ENCODE measurements at places on chromosomes 3 and 15. TPM values are rescaled to one million over a fixed set of nuclear protein-coding genes. Genes with fewer than 3 reads are reported as not detected.
A peak's percentile ranks its signal among the peaks of the same experiment; 100 is the strongest.

DNA sequence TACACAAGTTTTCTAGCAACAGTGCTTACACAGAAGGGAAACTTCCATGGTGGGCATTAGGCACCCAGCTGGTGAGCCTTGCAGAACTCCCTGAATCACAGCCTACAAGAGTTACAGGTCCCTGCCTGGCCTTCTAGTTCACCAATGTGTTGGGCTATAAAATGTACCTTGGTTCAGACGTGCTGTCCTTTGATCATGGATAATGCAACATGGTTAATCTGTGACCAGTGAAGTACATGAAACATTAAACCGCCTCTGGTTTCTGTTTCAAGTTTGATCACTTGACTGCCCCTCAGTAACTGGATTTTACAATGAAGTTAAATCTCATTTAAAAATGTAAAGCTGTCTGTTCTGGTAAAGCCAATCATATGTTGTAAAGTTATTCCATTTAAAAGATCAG, 51.8 kb downstream of the FMN1 start:
- no peak for DNase-seq
- no peak overlapping the region for H3K4me3 ChIP-seq
- no peaks in the 10 kb centered on the region for H3K4me1 ChIP-seq
- no peak overlapping the region for H3K27ac ChIP-seq

DNA sequence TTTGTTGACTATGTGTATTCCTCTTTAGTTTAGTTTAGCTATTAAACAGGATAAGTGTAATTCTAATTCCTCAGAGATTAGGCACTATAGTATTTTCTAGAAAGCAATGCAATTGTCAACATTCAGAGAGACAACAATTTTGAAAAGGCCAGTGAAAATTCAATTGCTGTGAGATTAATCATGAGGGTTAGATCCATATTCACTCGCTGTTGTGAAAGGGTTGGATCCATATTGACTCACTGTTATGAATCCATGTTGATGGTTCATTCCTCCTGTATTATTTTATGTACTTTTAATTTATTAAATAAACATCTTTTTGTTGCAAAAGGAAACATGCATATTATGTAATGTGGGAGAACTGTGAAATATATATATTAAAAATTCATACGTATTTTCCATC, 641 bp downstream of the TRAT1 start:
- H3K27me3 ChIP-seq = no peaks in the 10 kb centered on the region
- no peak for DNase-seq
- H3K4me1 ChIP-seq = no peaks in the 10 kb centered on the region
- no peak overlapping the region for H3K4me3 ChIP-seq
- H3K27ac ChIP-seq = no peak overlapping the region

DZIP1L gene
- total RNA-seq = 48.3 TPM

DNA sequence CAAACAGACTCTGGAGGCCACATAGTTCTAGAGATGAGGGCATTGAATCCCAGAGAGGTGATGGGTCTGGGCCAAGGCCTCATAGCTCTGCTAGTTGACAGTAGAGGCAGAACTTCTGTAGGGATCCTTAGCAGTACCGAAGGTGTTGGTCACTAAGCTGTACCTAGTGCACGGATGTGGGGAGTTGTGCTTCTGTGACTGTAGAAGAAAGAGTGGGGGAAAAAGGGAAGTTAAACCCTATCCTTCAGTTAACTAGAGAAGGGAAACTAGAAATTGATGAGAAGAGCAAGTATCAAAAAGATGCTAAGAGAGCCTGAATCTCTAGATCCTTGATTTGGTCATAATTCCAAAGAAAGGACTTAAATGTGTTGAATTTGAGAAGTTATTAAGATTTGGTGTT, 186.7 kb downstream of the NFKBIZ start:
- H3K4me3 ChIP-seq = no peak overlapping the region
- H3K36me3 ChIP-seq = no peaks in the 10 kb centered on the region
- DNase-seq = no peak

GRCh38 chr3:171614318-171614921, 154.2 kb upstream of the TNIK start:
- H3K4me3 ChIP-seq = no peak overlapping the region
- DNase-seq = no peak
- no peak overlapping the region for H3K27ac ChIP-seq
- H3K36me3 ChIP-seq = peaks cover 8% of the 10 kb centered on the region
- H3K27me3 ChIP-seq = no peaks in the 10 kb centered on the region

DNA sequence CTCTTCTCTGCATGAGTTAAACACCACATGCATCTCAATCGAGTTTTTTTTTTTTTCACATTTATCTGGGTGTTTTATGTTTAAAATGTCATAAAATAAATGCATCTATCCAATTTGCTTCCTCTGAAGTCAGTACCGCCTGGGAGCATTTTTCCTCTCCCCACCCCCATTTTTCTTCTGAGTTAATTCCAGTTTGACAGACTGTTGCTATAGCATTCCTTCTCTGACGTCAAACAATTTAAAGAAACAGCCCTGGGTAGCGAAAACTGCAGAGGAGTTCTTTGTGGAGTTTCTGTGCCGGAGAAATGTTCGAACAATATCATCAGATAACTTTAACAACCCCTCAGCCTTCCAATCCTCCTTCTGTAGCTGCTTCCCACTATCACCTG, 900 bp upstream of the GNB4 start:
- no peaks in the 10 kb centered on the region for H3K27me3 ChIP-seq
- peak overlapping the region; percentile 25 for H3K27ac ChIP-seq
- DNase-seq = no peak
- peaks cover 4% of the 10 kb centered on the region for H3K4me1 ChIP-seq

IL20RB gene
- total RNA-seq = 3.6 TPM

SLC4A7 gene
- total RNA-seq = 62.8 TPM

DNA sequence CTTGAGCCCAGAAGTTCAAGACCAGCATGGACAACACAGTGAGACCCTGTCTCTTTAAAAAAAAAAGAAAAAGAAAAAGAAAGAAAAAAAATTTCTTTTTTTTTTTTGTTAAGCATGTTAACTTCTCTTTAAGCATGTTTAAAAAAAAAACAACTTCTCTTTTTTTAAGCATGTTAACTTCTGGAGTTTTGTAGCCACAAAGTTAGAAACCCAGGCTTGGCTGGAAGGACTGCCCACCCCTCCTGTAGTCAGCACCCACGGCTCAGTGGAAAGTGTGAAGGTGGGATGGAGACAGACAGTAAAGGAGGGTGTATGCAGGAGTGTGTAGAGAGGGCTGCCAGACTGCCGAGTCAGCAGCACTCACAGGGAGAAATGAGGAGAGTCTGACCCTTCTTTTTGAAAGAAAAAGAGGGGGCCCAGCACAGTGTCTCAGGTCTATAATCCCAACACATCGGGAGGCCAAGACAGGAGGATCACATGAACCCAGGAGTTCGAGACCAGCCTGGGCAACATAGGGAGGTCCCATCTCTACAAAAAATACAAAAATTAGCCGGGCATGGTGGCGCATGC, 33.2 kb downstream of the GOLGA8S start:
- H3K4me1 ChIP-seq = no peaks in the 10 kb centered on the region
- no peaks in the 10 kb centered on the region for H3K27me3 ChIP-seq
- no peak overlapping the region for H3K4me3 ChIP-seq
- DNase-seq = no peak
- H3K36me3 ChIP-seq = no peaks in the 10 kb centered on the region
- H3K27ac ChIP-seq = no peak overlapping the region

GRCh38 chr3:58000306-58001085, 7.7 kb upstream of the FLNB start:
- no peak for DNase-seq
- no peak overlapping the region for H3K27ac ChIP-seq
- H3K4me3 ChIP-seq = no peak overlapping the region
- H3K36me3 ChIP-seq = no peaks in the 10 kb centered on the region
- H3K4me1 ChIP-seq = no peaks in the 10 kb centered on the region

KCNMB3 gene
- total RNA-seq = 3.6 TPM

LSAMP gene
- 0.88 TPM for total RNA-seq

- no peaks in the 10 kb centered on the region for H3K36me3 ChIP-seq
- no peak overlapping the region for H3K4me3 ChIP-seq
- no peak for DNase-seq
- H3K27ac ChIP-seq = no peak overlapping the region
- H3K27me3 ChIP-seq = no peaks in the 10 kb centered on the region
These were observed 316.8 kb downstream of the POLQ start for GRCh38 chr3:121228971-121229370.

DNA sequence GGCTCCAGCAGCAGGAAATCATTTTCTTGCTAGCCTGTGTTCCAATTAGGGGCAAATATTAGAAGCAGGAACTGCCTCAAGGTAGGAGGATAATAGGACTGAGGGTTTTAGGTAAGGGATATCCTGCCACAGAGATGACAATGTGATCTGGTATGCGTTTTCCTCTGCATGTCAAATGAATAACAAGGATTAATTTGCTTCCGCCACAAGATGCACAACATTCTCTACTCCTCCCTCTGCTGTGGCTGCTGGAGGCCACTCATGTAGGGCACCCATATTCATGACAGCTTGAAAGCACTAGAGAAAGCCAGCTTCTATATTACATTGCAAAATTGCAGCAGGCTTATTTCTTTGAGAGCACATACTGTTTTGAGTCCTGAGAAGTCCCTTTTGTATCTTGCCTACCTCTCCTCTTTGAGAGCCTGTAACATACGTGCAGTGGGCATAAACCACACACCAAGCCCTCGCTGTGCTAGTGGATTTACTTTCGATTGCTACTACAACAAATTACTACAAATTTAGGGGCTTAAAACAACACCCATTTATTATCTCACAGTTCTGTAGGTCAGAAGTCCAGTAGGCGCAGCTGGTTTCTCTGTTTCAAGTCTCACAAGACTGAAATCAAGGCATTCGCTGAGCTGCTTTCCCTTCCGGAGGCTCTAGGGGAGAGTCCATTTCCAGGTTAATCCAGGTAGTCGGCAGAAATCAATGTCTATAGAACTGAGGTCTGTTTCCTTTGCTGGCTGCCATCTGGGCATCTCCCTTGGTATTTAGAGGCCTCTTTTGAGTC, 5.9 kb upstream of the CD47 start:
- no peak overlapping the region for H3K27ac ChIP-seq
- H3K27me3 ChIP-seq = no peaks in the 10 kb centered on the region
- no peaks in the 10 kb centered on the region for H3K36me3 ChIP-seq
- H3K4me3 ChIP-seq = no peak overlapping the region
- no peaks in the 10 kb centered on the region for H3K4me1 ChIP-seq
- no peak for DNase-seq

POLR2M gene
- total RNA-seq = 102 TPM

DNA sequence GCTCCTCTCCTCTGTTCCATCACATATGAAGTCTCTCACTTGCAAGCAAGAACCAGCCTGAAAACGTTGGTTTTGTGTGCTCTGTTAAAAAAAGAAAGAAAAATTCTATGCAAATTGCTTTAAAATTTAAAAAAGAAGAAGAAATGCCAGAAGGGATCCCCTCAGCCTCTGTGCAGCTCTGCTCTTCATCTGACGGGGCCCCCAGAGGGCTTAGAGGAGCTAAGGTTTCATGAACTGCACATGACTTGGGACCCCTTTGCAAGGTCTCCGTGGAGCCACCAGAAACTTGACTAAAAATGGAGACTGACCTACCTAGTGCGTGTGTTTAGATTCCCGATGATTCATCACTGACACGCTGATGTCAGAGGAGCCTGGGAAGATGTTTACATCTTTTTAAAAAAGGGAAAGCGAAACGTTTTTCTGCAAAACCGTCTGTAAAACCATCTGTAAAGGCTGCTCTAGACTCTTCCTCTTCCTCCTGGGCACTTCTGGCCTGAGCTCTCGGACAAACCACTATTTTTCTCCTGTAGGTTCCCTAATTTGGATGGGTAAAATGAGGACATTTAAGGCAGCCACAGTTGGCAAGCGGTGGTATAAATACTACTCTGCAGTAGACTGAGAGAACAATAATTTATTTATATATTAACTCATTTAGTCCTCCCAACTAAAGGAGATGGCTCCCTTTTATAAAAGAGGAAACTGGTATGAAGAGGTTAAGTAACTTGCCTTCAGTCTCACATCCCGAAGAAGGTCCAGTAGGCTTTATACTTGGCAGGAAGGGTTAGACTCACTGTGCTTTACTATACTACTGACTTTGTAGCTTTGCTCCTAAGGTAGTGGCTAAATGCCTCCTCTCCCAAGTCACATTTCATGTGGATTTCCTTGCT, 67.2 kb upstream of the POLG start:
- H3K36me3 ChIP-seq = no peaks in the 10 kb centered on the region
- H3K27me3 ChIP-seq = no peaks in the 10 kb centered on the region
- DNase-seq = no peak
- H3K4me3 ChIP-seq = no peak overlapping the region
- no peaks in the 10 kb centered on the region for H3K4me1 ChIP-seq

GRCh38 chr3:175940243-175940642, 1081.1 kb downstream of the NAALADL2 start:
- no peaks in the 10 kb centered on the region for H3K36me3 ChIP-seq
- no peaks in the 10 kb centered on the region for H3K4me1 ChIP-seq

DNA sequence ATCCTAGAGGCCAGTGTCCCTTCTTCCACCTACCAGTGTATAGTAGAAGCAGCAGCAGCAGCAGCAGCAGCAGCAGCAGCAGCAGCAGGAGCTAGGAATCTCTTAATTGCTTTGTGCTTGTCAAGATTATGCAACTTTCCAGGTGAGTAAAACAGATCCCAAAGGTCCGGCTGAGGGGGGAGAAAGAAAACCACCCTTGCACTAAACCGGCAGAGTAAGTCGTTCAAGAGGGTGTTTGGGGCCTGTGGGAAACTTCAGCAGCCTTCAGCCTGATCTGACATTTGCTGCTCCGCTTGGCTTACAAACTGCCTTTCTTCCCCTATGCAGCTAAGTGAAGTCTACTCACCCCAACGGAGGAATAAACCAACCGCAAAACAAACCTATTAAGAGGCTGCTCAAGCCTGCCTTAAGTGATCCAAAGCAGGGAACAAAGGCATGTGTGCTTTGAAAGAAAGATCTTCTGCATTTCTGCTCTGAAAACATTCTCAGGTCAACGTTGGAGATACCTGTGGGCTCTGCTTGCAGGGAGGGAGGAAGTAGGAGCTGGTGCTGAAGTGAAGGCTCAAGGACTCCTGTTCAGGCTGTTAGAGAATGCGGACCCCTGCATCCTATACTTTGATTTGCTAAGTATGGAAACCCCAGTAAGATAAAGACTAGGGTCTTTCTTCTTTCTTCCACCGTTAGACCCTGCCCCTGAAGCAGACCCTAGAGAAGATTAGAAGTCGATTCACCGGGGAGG, 35.7 kb upstream of the DLG1 start:
- no peaks in the 10 kb centered on the region for H3K4me1 ChIP-seq
- no peaks in the 10 kb centered on the region for H3K27me3 ChIP-seq
- DNase-seq = no peak
- H3K36me3 ChIP-seq = no peaks in the 10 kb centered on the region
- no peak overlapping the region for H3K4me3 ChIP-seq
- H3K27ac ChIP-seq = no peak overlapping the region

Measured in aorta (tissue), 5 donors.